Hypothalamus (tissue), 51 donors: ENCODE measurements at places on chromosomes 5 and 9.

- DNase-seq: no peak
Measured at GRCh38 chr9:98191671-98192502, 550 bp downstream of the CORO2A start.

DNA sequence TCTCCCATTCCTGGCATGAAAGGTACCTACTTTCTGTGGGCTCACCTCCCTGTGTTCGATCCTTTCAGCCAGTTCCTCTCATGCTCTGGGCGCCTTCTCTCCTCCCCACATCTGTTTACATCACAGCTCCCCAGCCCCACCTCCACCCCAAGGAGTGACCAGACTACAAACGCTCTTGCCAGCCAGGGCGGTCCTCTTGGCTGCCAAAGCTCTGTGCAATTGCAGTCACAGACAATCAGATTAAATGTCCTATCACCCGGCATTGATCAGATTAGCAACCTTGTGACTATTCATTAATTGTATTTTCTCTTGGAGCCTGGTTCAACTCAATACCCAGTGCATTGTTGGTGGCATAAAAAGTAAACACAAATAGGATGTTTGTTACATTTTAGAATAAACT is 211.2 kb upstream of the TBCA start:
- DNase-seq: peak; percentile 52

DNA sequence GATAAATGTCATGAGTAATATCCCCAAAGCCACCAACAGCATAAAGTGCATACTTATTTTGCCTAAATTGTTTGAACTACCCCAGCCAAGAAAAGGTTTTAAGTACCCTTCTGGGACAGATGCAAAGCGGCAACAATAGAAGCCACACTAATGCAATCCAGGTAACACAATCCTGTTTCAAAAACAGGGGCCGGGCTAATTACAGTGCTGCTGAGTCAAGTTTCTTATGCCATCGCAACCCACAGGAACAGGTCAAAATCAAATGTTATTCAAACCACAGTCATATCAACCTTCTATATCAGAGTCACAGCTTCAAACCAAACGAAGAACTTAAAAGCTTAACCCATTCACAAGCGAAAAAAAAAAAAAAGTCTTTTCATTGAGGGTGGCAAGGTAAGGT is 28.3 kb downstream of the EBF1 start:
- DNase-seq: no peak

- DNase-seq: no peak
Measured at GRCh38 chr5:55592388-55593114, 57.8 kb upstream of the PLPP1 start.

GRCh38 chr9:124657516-124657915 is 113.6 kb downstream of the NR6A1 start:
- DNase-seq: no peak

- DNase-seq: peak; percentile 12
Measured at GRCh38 chr5:141914199-141914743, 9.4 kb upstream of the DELE1 start.
